ENCODE measurements at places on chromosomes 2 and 18. TPM values are rescaled to one million over a fixed set of nuclear protein-coding genes. Genes with fewer than 3 reads are reported as not detected.

Gene RIT2
- polyA plus RNA-seq: 2.9 TPM

Gene SLC38A11
- 0.63 TPM for polyA plus RNA-seq

Gene ATOH8
- 51.5 TPM for polyA plus RNA-seq

Gene TEX44
- polyA plus RNA-seq: not detected

Gene CENPA
- not detected for polyA plus RNA-seq

Gene CHRNG
- polyA plus RNA-seq: not detected

Gene RGPD3
- not detected for polyA plus RNA-seq

Gene MAB21L4
- not detected for polyA plus RNA-seq

Gene AQP4
- polyA plus RNA-seq: not detected

Data from aorta (tissue), 5 donors.